Nucleus accumbens (tissue), 56 donors: ENCODE measurements at places on chromosomes 6 and 20.

DNA sequence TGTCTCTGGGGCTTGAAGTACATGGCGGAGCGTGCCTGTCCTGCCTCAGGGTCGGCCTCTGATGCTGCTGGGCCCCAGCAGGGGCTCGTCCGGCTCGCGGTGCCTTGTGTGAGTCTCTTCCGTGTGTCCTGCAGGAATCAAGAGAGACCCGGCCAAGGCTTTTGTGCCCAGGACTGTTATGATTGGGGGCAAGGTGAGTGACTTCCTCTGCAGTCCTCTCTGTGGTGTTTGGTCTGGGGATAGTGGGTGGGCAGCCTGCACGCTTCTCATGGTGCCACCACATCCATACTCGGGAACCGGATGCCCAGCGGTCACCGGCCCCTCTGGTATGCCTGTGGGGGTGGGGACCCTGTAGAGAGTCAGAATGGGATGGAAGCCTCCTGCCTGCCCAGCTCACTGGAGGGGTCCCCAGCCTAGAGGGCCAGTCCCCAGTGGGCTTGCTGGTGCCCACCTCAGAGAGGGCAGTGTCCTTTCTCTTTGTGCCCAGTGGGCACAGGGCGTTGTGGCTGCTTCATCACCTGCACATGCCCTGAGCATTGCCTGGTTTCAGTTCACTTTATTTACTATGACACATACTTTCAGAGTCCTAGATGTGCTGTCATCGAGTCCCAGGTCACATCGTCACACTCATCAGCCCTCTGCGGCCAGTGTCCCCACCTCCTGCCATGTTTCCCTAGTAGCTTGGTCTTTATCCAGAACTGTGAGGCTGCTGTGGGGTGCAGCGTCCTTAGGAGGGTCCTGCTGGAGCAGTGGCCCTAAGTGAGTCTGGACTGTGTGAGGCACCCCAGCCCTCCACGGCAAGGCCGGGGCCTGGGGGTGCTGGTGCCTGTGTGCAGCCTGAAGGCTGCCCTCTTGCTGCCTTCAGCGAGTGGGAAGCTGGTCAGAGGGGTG is 40.7 kb downstream of the PYGB start:
- DNase-seq = no peak

DNA sequence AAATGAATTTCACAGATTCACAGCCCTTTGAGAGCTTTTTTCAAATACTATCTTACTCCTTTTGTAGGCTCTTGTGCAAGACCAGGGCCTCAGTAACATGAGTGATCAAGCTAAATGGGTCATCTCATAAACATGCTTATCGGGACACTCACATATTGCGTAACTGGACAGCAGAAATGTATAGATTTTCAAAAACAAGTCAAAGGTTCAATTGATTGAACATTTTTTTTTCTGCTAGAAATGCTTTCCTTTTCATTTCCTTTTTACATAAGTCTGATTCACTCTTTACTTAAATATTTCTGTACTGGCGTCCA is 8.7 kb upstream of the SALL4 start:
- no peak for DNase-seq

DNA sequence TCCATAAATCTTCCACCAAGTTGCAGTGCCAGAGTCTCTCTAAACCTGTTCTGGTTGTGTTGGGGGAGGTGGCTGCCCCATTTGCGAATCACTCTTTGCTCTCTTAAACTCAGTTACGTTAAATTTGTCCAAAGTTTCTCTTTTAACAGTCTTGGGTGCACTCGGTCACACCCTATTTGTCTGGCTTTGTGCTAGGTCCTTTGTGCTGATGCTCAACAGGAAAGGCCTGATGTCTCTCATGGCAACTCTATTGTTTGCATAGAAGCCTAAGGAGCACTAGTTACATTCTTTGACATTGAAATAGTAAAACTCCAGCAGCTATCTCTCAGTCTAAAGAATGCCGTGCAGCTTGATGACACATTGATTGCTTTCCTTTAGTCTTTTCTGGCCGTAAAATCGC is 105.1 kb downstream of the TRMT11 start:
- DNase-seq = no peak

- no peak for DNase-seq
Observed at GRCh38 chr6:168015009-168015408, 17.5 kb downstream of the KIF25 start.

DNA sequence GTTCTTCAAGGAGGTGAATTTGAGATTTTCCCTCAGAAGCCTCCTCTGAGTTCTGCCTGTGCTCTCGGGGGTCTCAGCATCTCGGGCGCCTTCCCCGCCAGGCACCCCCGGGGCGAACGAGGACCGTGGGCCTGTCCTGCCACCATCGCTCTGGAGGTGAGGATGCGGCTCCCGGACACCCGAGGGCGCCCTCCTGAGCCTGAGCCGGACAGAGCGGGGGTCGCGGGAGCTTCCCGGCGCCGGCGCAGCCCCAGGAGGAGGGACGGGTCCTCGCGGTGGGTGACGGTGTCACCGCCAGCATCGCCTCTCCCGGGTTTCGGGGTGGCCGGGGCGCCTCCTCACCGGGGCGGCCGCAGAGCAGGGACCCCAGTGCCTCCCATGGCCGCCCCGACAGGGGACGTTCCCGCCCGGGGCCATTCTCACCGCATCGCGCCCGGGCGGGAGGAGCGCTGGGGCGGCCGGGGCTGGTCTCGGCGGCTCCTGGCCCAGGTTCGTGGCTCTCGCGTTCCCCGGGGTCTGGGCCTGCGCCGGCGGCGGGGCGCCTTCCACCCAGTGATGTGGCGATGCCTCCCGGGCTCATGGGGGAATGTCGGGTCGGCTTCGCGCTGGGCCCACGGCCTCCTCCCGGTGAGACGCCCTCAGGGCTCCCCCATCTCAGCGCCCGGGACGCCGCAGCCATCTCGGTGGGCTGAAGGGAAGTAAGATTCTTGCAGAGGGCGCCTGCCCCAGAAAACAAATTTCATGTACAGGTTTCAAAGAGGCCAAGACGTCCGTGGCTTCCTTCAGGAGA is 210.5 kb downstream of the ERMARD start:
- no peak for DNase-seq

DNA sequence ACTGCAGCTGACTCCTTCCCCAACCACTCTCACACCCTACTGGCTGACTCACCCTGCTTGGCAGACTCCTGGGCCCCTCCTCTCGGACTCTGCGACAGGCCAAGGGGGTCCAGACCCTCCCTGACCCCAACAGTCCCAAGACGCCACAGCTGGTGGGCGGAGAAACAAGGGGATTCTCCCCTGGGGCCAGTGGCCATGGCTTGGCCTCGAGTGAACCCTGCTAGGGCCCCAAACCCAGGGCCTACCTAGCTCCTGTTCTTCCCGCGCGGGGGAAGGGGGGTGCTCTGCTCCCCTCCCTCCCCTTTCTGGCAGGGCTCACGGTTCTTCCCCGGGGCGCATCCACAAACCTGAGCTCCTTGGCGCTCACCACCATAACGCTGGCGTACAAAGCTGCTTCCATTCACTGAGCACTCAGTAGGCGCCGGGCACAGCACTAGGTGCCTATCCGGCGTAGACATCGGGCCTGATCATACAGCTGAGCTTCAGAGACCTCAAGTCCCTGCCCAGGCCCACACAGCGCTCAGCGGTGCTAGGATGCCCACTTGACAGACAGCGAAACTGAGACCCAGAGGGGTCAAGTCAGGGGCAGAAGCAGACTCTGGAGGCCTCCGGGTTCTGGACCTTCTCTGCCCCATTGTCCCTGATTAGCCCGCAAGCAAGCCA is 597 bp downstream of the ADA start:
- no peak for DNase-seq

DNA sequence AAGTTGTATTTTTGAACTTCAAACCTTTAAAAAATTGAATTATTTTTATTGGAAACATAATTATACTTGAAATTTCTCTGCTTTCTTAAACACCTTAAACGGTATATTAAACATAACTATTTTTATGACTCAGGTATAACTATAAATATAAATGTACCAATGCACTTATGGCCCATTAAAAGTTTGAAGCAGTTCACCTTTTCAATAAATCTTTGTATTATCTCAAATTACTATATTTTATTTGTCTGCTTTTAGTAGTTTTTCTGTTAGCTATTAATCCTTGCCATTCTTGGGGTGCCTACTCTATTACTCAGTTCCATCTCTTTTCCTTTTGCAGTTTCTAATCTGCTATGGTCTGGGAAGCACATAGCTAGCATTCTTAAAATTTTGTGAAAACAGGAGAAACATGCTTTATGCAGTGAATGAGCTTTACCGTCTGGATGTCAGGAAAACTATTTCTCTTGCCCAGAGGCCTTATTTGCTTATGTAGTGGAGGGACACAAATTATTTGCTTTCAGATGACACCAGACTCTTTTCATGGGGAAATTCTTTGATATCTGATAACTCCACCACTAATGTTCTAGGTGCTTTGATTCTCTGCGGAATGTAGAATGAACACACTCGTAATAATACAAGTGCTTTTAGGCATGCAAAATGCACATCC is 378.9 kb upstream of the CITED2 start:
- DNase-seq = no peak

DNA sequence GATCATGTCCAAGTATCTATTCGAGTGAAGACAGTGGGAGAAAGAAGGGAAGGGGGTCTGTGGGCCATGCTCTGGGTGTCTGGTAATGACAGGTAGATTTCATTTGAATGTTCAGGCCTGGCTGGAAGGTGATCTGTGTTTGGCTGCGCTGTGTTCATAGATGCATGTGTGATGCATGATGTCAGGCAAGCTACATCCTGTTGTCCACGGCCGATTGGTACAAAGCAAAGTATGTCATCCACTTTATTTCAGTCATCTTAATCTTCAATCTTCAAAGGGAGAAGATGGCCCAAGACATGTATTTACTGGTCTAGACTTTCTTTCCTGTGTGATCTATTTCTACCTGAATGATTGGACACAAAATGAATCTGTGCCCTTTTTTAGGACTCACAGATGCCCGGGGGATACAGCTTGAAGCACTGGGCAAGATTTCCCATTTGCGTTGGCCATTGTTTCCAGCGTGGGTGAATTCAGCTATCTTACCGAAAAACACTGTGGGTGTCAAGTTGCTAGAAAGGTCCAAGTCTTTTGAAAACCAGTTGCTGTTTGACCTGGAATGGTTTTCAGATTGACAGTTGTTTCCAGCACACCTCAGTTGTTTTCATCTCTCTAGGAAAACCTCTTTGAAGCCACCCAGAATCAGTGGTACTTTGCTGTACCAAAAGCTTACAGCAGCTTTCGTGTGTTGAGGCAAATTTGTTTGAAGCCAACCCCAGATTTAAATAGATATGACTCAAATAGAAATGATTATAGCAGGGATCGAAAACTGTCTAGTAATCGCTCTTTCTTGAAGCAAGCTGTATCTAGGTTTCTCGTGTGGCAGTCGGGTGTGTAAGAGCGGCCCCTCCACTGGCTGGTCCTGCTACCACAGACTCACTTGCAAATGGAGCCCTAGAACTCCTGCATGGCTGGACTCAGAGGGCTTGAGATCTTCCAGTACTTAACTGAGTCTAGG is 27.2 kb downstream of the DUSP22 start:
- DNase-seq = no peak

GRCh38 chr20:16709017-16709416 is 20.8 kb upstream of the SNRPB2 start:
- DNase-seq = no peak

DNA sequence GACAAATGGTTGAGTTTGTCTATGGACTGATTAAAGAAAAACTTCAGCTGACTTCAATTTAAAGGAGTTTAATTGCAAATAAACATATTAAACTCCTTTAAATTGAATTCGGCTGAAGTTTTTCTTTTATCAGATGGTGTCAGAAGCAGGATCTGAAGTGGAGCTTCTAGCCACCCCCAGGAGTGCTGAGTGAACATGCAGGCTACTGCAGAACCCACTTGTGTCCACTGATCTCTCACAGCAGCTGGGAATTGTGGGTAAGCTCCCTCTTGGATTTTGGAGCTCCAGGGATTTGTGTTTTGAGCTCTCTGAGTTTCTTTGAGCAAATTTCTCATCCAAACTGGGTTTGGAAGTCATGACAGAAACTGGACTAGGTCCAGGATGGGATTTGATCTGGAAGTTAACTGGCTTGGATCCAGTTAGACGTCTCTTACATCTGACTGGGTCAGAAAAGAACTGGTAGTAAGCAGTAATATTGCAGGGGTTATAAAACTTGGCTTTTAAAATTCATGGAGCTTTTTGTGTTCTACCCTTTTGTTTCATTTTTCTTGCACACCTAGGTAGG is 95.8 kb upstream of the UST start:
- DNase-seq = no peak

DNA sequence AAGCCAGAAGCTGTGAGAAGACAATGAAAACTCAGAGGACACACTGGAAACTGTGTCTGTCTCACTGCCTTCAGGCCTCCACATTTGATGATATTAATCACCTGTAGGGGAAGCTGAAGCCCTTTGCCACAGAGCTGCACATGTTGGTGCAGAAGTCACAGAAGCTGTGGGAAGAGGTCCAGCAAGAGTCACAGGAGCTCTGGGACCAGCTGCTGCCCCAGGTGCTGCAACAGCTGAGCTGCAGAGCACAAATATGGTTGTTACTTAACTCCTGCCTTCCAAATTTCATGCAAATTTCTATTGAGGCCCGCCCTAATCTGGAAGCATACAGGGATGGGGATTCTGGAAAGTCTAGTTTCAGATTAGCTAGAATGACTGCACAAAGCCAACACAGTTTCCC is 169.3 kb downstream of the OGFRL1 start:
- DNase-seq = no peak
